ENCODE measurements at places on chromosomes 5 and 9.

GRCh38 chr9:97517331-97518089 is 16.0 kb downstream of the TMOD1 start:
- no peak for DNase-seq

DNA sequence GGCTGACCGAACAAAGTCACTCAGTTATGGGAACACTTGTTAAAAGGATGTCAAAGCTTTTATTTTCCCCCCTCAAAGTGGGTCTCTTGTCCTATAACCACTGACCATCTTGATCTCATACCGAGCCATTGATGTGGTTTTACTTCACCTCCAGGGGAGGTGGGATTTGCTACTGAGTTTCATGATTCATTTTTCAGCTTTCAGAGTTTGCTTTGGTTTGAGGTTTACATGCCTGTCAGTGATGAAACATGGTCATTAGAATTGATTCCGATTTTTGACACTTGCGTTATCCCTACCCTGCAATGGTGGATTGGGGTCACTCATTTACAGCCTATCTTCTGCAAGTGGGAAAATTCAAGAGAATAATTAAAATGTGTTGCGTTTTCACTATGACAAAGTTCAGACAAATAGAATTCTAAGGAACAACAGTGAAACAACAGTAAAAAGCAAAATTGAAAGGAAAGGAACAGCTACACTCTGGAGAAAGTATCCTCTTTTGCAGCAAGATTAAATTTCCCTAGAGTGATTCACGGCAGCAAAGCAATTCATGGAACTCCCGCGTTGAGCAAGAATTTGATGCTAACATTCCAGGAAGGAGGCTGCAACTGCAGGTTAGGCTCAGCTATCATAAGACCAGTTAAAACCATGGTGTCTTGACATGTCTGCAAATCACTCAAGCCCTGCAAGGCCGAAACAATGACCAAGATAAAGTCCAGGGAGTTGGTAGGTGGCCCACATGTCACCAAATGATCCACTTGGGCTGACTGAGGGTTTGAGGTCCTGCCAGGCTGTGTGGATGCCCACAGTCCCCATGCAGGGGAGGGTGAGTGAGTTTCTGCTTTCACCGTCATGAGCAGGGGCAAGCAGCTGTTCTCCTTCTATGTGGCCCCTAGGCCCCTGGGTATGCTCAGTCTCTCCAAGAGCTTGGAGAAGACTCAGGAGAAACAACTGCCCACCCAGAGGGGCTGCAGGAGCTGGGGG is 9.4 kb downstream of the GADD45G start:
- DNase-seq = no peak

DNA sequence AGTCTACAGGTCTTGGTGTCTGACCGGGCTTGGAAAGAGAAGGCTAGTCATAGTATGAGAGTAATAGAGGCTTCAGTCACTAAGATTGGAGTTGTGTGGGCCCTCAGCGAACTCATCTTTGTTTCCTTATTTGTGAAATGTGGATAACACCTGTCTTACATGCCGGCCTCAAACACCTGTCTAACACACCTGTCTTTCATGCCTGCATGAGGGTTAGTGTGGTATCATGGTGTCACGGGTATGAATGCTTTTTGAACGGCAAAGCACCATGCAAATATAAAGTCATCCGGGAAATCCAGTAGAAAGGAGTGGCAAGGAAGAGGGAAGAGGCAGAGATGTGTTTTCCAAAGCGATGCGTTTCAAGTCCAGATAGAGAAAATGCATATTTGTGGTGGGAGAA is 25.5 kb downstream of the GRAMD2B start:
- no peak for DNase-seq

- no peak for DNase-seq
These were observed 39.1 kb upstream of the S1PR3 start for GRCh38 chr9:88952086-88952615.

- DNase-seq = no peak
These were observed 6.9 kb downstream of the OBP2B start for GRCh38 chr9:133202145-133202513.

GRCh38 chr9:120693700-120694008 is 20.6 kb downstream of the MEGF9 start:
- no peak for DNase-seq

GRCh38 chr5:152811988-152812387 is 406.9 kb upstream of the NMUR2 start:
- DNase-seq = peak; percentile 21

DNA sequence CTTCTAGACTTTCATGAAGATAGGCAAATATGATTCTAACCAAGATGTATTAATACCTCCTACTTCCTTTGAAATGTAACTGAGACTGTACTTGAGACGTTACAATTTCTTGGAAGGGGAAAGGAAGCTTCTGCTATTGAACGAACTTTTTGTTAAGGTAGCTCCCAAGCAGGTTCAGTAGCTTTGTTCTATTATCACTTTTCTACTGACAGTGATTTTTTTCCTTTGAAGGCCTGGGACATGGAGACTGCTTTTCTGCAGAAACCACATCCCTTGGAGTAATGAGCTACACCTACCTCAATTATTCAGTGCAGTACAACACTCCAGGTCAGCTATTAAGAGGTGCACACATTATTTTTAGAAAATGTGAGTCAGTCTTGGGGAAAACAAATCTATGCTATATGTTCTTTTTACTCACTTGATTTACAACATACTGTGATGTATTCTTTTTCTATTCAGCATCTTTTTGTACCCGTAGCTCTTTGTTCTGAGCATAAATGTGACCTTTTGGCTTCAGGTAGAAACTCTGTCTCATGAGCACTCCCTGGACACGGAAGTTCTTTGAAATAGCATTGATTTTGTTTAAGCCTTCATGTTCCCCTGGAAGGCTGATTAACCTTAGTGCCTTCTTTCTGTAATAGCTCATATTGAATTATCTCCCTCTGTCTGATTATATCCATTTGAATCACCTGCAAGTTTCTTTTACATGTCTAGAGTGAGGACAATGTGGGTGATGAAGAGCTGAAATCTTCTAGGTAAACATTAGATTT is 56.5 kb upstream of the CDKN2B start:
- no peak for DNase-seq

DNA sequence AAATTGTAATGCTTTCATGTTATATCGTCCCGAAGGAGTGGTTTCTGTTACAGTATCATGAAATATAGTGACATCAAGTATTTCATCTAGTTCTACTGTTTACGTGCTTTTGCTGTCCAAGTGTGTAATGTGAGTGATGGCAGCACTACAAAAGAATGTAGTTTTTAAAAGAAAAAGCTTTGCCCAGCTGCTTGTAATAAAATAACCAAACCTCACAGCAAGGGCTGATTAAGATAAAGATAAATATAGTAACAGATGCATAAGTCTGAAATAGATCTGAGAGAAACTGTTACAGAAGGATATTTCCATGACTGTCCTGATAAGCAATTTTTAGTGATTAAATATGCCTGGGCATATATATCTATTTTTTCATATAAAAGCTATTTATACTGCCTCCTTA is 106.4 kb downstream of the AUH start:
- no peak for DNase-seq

GRCh38 chr5:1480217-1480616 is 35.0 kb upstream of the SLC6A3 start:
- DNase-seq = no peak

GRCh38 chr5:167814040-167814439 is 477.4 kb upstream of the WWC1 start:
- no peak for DNase-seq

- DNase-seq = peak; percentile 86
These were observed 15.9 kb upstream of the C5orf47 start for GRCh38 chr5:173972925-173973615.

DNA sequence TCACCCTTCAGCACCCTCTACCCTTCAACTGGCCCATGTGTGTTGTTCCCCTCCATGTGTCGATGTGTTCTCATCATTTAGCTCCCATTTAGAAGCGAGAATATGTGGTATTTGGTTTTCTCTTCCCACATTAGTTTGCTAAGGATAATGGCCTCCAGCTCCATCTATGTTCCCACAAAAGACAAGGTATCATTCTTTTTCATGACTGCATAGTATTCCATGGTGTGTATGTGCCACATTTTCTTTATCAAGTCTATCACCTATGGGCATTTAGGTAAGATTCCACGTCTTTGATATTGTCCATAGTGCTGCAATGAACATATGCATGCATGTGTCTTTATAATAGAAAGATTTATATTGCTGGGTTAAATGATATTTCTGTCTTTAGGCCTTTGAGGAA is 325.1 kb upstream of the ADAMTS16 start:
- no peak for DNase-seq

GRCh38 chr9:123044586-123044985 is 11.1 kb downstream of the GPR21 start:
- no peak for DNase-seq

GRCh38 chr5:15885156-15885555 is 294.4 kb downstream of the MARCHF11 start:
- no peak for DNase-seq

DNA sequence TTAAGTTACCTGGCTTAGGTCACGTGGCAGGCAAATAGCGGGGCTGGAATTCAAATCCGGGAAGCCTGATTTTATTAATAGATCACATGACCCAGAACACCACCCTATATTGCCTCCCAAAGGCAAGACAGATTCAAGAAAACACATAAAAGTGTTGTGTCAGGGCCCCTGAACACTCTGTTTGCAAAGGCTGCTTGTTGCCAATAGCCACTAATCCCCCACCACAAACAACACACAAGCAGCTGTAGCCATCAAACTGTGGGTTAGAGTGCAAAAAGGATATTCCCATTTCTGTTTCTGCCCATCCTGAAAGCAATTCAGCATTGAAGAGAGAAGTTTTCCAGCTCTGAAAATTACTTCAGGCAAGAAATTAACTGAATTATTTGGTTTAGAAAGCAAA is 358.9 kb upstream of the RFX3 start:
- DNase-seq = no peak

- no peak for DNase-seq
These were observed 923.8 kb upstream of the CDH9 start for GRCh38 chr5:27962198-27962597.

- DNase-seq = no peak
These were observed 431.1 kb downstream of the DTWD2 start for GRCh38 chr5:118557251-118557661.

DNA sequence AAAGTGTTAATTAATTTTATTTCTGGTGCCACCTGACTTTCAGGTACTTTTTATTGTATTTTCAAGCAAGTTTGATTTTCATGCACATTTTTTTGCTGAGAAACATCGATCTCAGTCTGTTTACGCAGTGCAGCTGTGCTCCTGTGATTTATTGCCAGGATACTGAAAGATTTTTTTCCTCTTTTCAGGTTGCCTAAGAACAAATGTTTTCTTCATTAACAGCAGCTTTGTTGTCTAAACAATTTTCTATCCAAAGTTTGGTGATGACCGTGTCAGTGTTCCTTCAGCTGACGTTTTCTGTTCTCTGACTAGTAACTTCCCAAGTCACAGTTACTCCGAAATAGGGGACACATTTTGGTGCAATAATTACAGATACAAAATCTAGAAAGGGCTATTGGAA is 78.1 kb downstream of the VCAN start:
- DNase-seq = no peak

- no peak for DNase-seq
These were observed 197.9 kb upstream of the ANKH start for GRCh38 chr5:15069407-15069905.
